ENCODE measurements at places on chromosomes 4 and X. TPM values are rescaled to one million over a fixed set of nuclear protein-coding genes. Genes with fewer than 3 reads are reported as not detected.

The DGAT2L6 gene
- not detected for total RNA-seq

DNA sequence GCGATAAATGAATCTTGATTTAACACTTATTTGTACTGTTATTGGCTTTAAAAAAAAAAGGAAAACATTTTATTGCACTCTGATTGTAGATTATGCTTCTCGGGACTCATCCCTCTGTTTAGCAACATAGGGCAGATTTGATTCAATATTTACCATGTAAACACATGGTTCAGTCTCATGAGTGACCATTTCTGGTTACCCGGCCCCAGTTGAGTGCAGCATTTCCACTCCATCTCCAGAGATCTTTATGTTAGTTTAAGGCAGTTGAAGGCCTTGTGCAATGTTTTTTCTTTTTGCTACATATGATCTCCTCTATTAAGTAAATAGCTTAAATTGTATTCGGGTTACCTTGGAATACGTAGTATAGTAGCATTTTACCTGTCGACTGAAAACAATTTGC is 143.3 kb upstream of the RPS6KA3 start:
- H3K36me3 ChIP-seq: no peaks in the 10 kb centered on the region
- H3K27ac ChIP-seq: no peak overlapping the region
- H3K4me3 ChIP-seq: no peak overlapping the region
- no peaks in the 10 kb centered on the region for H3K4me1 ChIP-seq
- no peaks in the 10 kb centered on the region for H3K27me3 ChIP-seq

- DNase-seq: no peak
- H3K4me1 ChIP-seq: peaks cover 63% of the 10 kb centered on the region
- H3K27me3 ChIP-seq: no peaks in the 10 kb centered on the region
- no peak overlapping the region for H3K4me3 ChIP-seq
- H3K27ac ChIP-seq: no peak overlapping the region
These were observed 47.9 kb downstream of the TET2 start for GRCh38 chr4:105194328-105195231.

DNA sequence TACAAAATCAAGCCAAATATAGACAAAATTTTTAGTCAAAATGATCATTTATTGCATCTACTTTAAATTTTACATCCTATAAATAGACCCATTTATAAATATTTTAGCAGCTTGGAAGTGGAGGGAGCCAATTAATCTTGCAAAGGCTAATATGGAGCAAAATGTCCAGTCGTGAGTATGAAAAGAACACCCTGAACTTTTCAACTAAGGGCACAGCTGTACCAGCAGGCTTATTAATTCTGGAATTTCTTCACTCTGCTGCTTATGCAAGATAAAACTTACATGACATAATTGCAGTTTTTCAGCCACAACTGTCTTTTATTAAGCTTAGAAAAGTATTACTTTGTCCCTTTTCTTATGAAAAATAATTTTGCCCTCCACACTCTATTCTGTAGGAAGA is 22.9 kb upstream of the USP53 start:
- peak overlapping the region; percentile 80 for H3K27ac ChIP-seq
- DNase-seq: no peak
- no peaks in the 10 kb centered on the region for H3K36me3 ChIP-seq
- no peaks in the 10 kb centered on the region for H3K27me3 ChIP-seq
- H3K4me1 ChIP-seq: no peaks in the 10 kb centered on the region
- no peak overlapping the region for H3K4me3 ChIP-seq

DNA sequence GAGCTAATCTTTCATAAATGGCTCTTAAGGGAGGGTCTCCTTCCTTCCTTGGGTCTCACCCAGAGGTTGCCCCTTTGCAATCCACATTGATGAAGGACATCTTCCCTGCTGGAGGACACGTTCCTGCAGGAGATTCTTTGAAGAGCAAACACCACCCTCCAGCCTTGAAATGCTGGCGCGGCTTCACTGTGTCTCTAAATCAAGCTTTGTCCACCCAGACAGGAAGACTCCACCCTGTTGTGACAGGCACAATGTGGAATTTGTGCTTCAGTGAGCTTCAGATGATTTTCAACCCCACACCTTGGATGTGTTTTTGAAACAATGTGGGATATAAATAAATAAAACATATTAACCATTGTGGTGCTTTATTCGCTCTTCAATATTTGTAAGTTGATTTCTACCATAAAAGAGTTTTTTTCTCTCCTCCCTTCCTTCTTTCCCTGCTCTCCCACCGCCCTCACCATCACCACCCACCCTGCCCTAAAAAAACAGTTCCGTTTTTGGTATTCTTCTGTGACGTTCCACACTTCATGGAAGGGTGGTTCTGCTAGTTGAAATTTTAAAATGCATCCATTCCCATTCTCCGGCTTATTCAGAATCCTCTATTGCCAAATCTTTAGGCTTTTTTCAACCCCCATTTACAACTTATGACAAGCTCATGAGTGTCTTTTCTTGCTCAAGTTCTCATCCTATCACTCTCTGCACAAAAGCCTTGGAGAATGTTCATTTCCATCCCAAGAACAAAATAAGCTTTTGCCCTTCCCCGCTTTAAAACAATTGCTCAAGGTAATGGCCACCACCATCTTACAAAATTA is 264.3 kb downstream of the RAPGEF2 start:
- H3K4me1 ChIP-seq: no peaks in the 10 kb centered on the region
- no peak overlapping the region for H3K4me3 ChIP-seq
- no peaks in the 10 kb centered on the region for H3K27me3 ChIP-seq

GRCh38 chrX:134006484-134007161 is 21.2 kb upstream of the GPC3 start:
- no peaks in the 10 kb centered on the region for H3K27me3 ChIP-seq
- no peak for DNase-seq
- H3K4me1 ChIP-seq: no peaks in the 10 kb centered on the region
- no peak overlapping the region for H3K27ac ChIP-seq
- H3K36me3 ChIP-seq: no peaks in the 10 kb centered on the region

The C4orf36 gene
- not detected for total RNA-seq

- no peaks in the 10 kb centered on the region for H3K36me3 ChIP-seq
- peak within 1 kb of the TSS; percentile 29 for H3K4me3 ChIP-seq
- peaks cover 60% of the 10 kb centered on the region for H3K27me3 ChIP-seq
- H3K27ac ChIP-seq: no peak within 1 kb of the TSS
- peaks cover 14% of the 10 kb centered on the region for H3K4me1 ChIP-seq
These were observed at the start of gene ADRA2C for GRCh38 chr4:3766036-3766784. Gene ADRA2C (plus strand): TSS chr4:3766385. CDS start chr4:3766607, 222 bp downstream.

DNA sequence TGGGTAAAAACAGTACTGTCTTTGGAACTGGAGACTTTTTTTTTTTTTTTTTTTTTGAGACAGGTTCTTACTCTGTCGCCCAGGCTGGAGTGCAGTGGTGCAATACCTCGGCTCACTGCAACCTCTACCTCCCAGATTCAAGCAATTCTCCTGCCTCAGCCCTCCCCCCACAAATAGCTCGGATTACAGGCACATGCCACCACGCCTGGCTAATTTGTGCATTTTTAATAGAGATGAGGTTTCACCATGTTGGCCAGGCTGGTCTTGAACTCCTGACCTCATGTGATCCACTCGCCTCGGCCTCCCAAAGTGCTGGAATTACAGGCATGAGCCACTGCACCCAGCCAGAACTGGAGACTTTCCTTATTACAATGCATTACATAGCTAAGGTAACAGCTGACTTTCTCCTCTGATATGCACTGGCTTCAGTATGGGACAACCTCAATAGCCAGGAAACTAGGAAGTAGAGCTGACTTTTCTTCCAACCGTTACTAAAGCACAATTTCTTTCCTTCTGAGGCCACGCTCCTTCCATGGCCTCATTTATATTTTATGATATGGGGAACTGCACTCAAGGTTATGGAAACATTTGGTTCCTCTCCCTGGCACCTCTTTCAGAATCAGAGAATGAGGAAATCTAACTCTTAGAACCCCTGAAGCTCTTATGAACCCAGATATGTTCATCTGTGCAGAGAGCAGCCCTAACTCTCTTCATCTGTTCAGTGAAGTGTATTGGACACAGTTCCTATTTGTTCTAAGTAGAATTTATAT is 53.5 kb upstream of the FAM9B start:
- H3K4me1 ChIP-seq: no peaks in the 10 kb centered on the region
- H3K4me3 ChIP-seq: no peak overlapping the region
- H3K36me3 ChIP-seq: no peaks in the 10 kb centered on the region
- no peaks in the 10 kb centered on the region for H3K27me3 ChIP-seq
- H3K27ac ChIP-seq: no peak overlapping the region
- no peak for DNase-seq

DNA sequence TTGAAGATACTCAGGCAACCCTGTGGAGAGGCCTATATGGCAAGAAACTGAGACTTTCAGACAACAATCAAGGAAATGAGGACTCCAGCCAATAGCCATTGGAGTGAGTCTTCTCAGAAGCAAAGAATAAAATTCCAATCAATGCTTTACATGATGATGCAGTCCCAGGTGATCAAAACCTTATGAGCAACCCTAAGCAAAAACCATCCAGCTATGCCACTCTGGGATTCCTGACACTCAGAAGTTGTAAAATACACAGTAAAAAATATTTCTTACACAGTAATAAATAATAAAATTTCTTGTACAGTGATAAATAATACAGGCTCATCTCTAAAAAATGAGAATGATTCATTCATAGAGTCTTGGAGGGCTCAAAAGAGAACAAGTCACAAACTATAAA is 150.6 kb downstream of the IL15 start:
- H3K27ac ChIP-seq: no peak overlapping the region
- H3K36me3 ChIP-seq: no peaks in the 10 kb centered on the region
- no peaks in the 10 kb centered on the region for H3K4me1 ChIP-seq
- H3K4me3 ChIP-seq: no peak overlapping the region
- no peaks in the 10 kb centered on the region for H3K27me3 ChIP-seq

DNA sequence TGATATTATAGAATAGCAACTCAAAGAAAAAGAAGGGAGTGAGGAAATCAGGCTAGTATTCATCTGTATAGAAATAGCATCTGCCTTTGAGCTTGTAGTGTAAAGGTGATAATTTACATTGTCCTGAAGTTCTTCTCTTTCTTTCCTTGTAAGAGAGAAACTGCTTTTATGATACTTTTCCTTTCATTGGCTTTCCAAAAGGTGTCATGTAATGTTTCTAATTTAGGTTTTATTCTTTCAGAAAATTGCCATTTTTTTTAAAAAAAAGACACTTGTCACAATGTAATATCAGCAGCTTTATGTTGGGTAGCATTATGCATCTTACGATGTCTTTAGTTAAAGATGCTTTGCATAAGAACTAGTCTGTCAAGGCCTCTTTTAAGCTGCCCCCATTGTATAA is 1153.8 kb upstream of the PCDH7 start:
- H3K27me3 ChIP-seq: no peaks in the 10 kb centered on the region
- no peaks in the 10 kb centered on the region for H3K36me3 ChIP-seq
- no peak overlapping the region for H3K4me3 ChIP-seq
- no peak for DNase-seq
- no peaks in the 10 kb centered on the region for H3K4me1 ChIP-seq

DNA sequence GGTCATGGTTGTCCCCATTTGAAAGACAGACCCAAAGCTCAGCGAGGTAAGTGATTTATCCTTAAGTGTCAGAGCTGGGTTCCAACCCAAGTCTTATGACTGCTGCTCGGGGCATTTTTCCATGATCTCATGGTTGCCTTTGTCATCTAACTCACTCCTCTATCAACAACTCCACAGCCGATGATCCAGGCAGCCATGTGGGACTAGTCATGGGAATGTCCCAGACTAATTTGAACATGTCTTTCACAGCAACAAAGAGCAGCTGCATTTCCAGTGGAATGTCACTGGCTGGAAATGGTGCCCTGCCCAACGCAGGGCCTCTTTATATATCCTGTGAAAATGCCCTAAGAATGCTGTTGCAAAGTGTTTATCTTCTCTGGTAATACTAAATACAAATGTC is 284.8 kb upstream of the PPARGC1A start:
- no peak overlapping the region for H3K27ac ChIP-seq
- H3K4me1 ChIP-seq: no peaks in the 10 kb centered on the region
- no peak overlapping the region for H3K4me3 ChIP-seq
- H3K27me3 ChIP-seq: no peaks in the 10 kb centered on the region

The RPS6KA6 gene
- 4.6 TPM for total RNA-seq

DNA sequence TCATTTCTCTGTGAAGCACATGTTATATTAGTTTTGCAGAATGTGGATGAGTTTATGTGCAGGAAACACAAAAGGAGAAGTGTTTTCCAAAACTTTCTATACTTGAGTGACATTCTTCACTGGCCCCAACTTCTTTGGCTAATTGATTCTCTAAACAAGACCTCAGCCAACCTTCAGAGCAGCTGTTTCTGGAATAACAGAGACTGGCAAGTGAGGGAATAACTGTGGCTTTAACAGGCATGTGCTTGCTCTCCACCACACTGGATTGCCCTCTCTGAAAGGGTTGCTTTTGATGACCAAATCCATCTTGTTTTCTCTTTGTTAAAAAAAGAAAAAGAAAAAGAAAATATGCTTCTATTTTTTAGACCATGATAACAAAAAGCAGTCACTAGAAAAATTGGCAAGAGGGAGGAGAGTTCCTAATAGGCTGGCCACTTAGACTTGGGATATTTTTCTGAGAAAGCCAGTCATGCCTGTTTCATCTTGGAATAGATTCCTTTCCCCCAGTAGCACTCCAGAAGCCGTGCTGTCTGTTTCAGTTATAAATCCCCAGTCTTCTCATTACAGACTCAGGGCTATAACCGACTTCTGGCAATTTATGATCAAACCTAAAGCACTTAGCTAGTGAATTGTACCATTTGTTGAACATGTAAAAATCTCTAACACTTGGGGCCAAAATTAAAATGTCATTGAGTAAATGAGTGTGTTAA is 295.0 kb upstream of the NR3C2 start:
- H3K4me3 ChIP-seq: no peak overlapping the region
- DNase-seq: no peak
- no peaks in the 10 kb centered on the region for H3K36me3 ChIP-seq
- H3K27ac ChIP-seq: no peak overlapping the region
- H3K4me1 ChIP-seq: no peaks in the 10 kb centered on the region

The OTC gene
- 3.3 TPM for total RNA-seq

GRCh38 chr4:17189401-17189720 is 290.9 kb upstream of the LDB2 start:
- no peak for DNase-seq
- H3K27me3 ChIP-seq: no peaks in the 10 kb centered on the region
- H3K36me3 ChIP-seq: no peaks in the 10 kb centered on the region
- no peak overlapping the region for H3K27ac ChIP-seq
- H3K4me1 ChIP-seq: no peaks in the 10 kb centered on the region

GRCh38 chrX:16665089-16665488 is 15.1 kb downstream of the S100G start:
- H3K4me3 ChIP-seq: no peak overlapping the region
- H3K4me1 ChIP-seq: no peaks in the 10 kb centered on the region
- DNase-seq: no peak
- no peak overlapping the region for H3K27ac ChIP-seq
- no peaks in the 10 kb centered on the region for H3K36me3 ChIP-seq

DNA sequence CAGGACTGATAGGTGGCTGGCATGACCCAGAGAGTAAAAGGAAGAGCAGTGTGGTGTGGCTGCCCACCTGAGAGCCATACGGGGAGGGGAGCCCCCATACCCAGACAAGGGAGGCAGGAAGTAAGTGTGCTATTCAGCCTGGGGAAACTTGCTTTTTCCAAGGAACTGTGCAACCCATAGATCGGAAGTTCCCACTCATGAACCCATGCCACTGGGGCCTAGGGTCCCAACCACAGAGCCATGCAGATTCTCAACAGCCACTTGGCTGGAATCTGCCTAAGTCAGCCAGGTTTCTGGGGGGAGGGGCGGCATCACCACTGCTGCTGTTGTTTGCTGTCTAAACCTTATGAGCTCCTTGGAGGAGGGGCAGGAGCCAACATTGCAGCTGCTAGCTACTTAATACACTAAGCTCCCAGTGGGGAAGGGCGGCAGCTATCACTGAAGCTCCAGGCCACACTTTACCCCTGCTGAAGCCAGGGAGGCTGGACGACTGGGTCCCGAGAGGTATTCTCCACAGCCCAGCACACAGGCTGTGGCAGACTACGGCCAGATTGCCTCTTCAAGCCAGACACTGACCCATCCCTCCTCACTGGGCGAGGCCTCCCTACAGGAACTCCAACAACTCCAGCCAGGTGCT is 410.4 kb downstream of the INPP4B start:
- H3K27me3 ChIP-seq: no peaks in the 10 kb centered on the region
- no peaks in the 10 kb centered on the region for H3K4me1 ChIP-seq
- no peak for DNase-seq
- H3K27ac ChIP-seq: no peak overlapping the region
- no peak overlapping the region for H3K4me3 ChIP-seq
